ENCODE measurements at places on chromosomes 6 and 20.

DNA sequence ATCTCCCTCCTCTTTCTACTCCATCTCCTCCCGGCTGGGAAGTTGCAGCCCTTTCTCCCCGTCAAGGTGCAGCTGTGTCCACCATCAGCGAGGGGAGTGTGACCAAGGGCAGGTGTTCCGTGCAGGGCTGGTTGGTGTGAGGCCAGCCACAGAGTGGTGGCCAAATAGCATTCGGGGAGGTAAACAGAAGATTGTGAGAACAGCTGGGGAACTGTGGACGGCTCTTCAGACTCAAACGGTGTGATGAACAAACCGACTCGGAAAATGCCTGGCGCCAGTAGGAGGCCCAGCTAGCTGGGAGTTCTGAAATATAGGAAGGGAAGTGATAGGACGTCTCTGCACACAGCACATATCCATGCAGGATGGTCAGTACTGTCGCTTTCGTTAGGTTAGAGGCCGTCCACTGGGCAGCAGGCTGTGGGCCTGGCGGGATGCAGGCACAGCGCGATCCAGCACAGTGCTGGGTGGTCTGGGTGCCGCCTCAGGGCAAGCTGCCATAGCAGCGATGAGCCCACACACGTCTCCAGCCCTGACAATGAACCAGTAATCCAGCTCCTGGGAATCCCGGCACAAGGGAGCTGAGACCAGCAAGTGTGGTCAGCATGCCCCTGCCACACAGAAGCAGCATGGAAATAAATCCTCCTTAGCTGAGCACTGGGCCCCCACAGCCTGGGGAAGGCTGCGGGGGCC is 258.1 kb downstream of the TAF4 start:
- peaks cover 24% of the 10 kb centered on the region for H3K27me3 ChIP-seq
- no peak overlapping the region for H3K4me3 ChIP-seq
- H3K27ac ChIP-seq, result no peak overlapping the region
- DNase-seq, result peak; percentile 29

DNA sequence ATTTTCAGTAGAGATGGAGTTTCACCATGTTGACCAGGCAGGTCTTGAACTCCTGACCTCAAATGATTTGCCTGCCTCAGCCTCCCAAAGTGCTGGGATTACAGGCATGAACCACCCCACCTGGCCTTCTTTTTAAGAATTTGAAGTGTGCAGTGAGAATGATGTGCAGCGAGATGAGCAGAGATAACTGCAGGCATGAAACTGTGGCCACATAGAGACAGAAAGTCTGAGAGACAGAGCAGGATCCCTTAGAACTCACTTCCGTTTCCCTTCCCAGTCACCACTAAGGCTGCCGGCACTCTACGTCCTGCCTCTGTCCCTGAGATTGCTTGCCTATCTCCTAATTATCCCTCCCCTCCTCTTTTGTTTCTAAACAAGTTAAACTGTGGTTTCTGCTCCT is 27.2 kb downstream of the IL22RA2 start:
- H3K4me3 ChIP-seq, result no peak overlapping the region
- H3K4me1 ChIP-seq, result no peaks in the 10 kb centered on the region
- no peak for DNase-seq
- no peaks in the 10 kb centered on the region for H3K27me3 ChIP-seq

DNA sequence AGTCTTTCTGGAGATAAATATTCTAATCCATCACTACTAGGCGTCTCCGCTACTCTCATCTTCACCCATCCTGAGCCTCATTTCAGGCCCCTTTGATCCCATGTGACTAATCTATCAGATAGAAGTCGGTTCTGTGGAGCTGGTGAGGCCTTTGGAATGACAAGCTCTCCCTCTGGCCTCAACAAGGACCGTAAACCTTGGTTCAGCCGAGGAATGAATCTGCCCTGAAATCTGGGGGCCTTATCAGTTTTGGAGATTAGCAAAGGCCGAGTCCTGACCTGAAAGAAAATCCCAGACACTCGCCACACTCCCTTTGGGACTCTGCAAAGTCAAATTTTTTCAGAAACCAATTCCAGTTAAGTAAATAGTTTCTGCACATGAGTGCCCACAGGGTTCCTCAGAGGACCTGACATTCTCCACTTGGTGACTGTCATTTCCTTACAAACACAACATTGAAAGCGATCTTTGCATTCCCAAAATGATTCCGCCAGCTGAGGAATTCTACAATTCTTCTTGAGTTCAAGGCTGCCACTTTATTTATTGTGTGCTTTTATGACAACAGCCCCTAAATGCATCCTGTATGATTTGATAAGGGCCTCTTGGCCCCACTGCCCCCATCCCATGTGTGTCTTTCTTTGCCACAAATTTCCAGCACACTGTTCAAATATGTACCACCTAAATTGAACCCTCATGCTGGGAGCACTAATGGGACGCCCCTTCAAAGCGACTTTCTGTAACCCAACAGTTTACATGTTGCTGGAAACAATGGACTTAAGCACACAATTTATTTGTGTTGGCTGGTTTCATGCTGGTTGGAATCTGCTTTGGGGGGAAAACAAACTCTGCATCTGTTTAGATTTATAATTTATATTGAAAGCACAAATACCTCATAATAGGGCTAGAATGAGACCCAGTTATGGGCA is 10.0 kb upstream of the RIPOR3 start:
- no peak overlapping the region for H3K27ac ChIP-seq
- no peak for DNase-seq
- no peaks in the 10 kb centered on the region for H3K27me3 ChIP-seq
- H3K4me3 ChIP-seq, result no peak overlapping the region
- no peaks in the 10 kb centered on the region for H3K4me1 ChIP-seq

GRCh38 chr20:61760321-61760720 is 305.4 kb downstream of the TAF4 start:
- no peaks in the 10 kb centered on the region for H3K27me3 ChIP-seq
- no peaks in the 10 kb centered on the region for H3K4me1 ChIP-seq
- no peak overlapping the region for H3K27ac ChIP-seq
- H3K4me3 ChIP-seq, result no peak overlapping the region
- peak; percentile 8 for DNase-seq
- H3K36me3 ChIP-seq, result no peaks in the 10 kb centered on the region

- H3K27me3 ChIP-seq, result no peaks in the 10 kb centered on the region
- peak overlapping the region; percentile 83 for H3K27ac ChIP-seq
- no peak overlapping the region for H3K4me3 ChIP-seq
Measured at GRCh38 chr20:35009665-35010328, 54.1 kb downstream of the MYH7B start.

- H3K36me3 ChIP-seq, result no peaks in the 10 kb centered on the region
- DNase-seq, result no peak
- H3K27ac ChIP-seq, result no peak overlapping the region
Measured at GRCh38 chr6:51049983-51050877, 231.6 kb downstream of the TFAP2B start.

- peaks cover 9% of the 10 kb centered on the region for H3K36me3 ChIP-seq
- no peaks in the 10 kb centered on the region for H3K27me3 ChIP-seq
- H3K4me3 ChIP-seq, result no peak overlapping the region
- DNase-seq, result no peak
- no peak overlapping the region for H3K27ac ChIP-seq
- no peaks in the 10 kb centered on the region for H3K4me1 ChIP-seq
Measured at GRCh38 chr20:48970681-48971365, 49.3 kb downstream of the ARFGEF2 start.

- peaks cover 24% of the 10 kb centered on the region for H3K4me1 ChIP-seq
- H3K36me3 ChIP-seq, result no peaks in the 10 kb centered on the region
- no peaks in the 10 kb centered on the region for H3K27me3 ChIP-seq
- H3K27ac ChIP-seq, result no peak overlapping the region
- H3K4me3 ChIP-seq, result no peak overlapping the region
Measured at GRCh38 chr6:108798670-108799353, 49.4 kb upstream of the ARMC2 start.

DNA sequence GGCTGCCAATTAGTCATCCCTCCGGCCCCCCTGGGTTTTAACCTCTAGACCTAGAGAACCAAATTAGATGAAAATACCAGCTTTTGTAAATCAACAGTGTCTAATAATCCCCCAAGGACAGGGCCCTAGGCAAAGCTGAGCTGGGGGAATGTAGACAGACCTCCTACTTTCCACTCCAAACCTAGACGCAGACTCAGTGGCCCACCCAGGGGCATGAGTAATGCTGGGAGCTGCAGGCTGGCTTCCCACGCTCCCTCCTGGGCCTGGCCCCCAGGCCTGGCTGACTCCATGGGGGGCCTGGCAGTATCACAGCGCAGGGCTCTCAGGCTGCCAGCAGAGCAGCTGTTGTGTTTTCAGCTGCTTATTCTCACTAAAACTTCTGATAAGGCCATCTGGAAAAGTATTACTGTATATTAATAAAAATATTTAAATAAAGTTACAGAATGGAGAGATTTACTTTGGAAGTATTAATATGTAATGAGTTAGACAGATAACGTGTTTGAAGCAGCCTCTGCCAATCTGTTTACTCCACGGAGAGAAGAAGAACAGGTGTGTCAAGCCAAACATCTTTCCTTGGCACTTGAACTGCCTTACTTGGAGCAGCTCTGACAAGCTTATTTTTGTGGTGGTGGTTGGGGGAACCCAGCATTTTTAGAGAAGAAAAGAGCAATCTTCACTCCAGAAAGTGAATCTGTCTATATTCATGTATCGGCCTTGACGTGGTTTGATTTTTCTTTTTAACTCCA is 144.0 kb upstream of the AGPAT4 start:
- H3K27me3 ChIP-seq, result no peaks in the 10 kb centered on the region
- H3K4me1 ChIP-seq, result peaks cover 21% of the 10 kb centered on the region
- H3K36me3 ChIP-seq, result no peaks in the 10 kb centered on the region
- peak; percentile 61 for DNase-seq

DNA sequence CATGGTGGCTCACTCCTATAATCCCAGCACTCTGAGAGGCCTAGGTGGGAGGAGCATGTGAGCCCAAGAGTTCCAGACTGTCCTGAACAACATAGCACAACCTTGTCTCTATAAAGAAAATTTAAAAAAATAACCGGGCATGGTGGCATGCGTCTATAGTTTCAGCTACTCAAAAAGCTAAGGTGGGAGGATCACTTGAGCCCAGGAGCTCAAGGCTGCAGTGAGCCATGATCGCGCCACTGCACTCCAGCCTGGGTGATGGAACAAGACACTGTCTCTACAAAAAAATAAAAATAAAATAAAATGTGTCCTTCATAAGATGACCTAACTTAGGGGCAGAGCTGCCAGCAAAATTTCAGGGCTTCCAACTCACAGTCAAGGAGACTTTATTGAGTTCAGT is 12.6 kb downstream of the ID4 start:
- no peak overlapping the region for H3K27ac ChIP-seq
- DNase-seq, result no peak
- no peak overlapping the region for H3K4me3 ChIP-seq
- H3K27me3 ChIP-seq, result no peaks in the 10 kb centered on the region

DNA sequence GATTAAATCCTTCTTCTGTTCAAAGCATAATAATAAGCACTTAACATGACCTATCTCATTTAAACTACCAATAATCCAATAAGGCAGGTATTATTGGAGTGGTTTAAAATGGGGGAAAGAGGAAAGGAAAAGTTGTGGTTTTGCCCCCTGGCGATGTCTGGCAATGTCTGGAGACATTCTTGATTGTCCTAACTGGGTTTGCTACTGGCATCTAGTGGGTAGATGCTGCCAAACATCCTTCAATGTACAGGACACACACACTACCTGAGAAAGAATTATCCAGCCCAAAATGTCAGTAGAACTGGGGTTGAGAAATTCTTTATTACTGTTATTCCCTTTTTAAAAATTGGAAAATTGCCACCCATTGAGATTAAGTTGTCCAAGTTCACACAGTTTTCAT is 25.2 kb upstream of the SRSF6 start:
- peaks cover 10% of the 10 kb centered on the region for H3K27me3 ChIP-seq
- no peak overlapping the region for H3K4me3 ChIP-seq
- H3K27ac ChIP-seq, result no peak overlapping the region
- no peaks in the 10 kb centered on the region for H3K36me3 ChIP-seq
- H3K4me1 ChIP-seq, result no peaks in the 10 kb centered on the region
- no peak for DNase-seq

DNA sequence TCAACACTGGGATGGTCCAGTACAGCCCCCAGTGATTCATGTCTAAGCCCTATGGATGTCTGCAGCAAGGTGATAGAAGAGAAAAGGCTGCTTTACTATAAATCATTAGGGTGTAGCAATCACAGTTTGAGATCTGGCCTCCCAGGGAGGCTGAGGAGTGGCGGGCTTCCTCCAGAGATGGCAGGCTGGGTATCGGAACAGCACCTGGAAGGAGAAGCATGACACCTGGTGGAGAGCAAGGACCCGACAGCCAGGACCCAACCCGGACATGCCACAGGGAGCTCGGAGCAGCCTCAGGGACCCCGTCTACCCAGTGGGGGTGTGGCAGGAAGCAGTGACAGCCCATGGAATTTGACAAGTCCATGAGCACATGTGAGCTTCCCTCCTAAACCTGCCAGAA is 114.8 kb upstream of the CD93 start:
- no peak overlapping the region for H3K4me3 ChIP-seq
- H3K36me3 ChIP-seq, result no peaks in the 10 kb centered on the region
- H3K27ac ChIP-seq, result no peak overlapping the region
- DNase-seq, result peak; percentile 32
- no peaks in the 10 kb centered on the region for H3K27me3 ChIP-seq

GRCh38 chr6:106799031-106799894 is 169.9 kb downstream of the QRSL1 start:
- H3K27me3 ChIP-seq, result no peaks in the 10 kb centered on the region
- DNase-seq, result no peak
- H3K4me3 ChIP-seq, result no peak overlapping the region
- no peaks in the 10 kb centered on the region for H3K36me3 ChIP-seq

GRCh38 chr6:6931071-6932025 is 176.4 kb upstream of the RREB1 start:
- no peak for DNase-seq
- H3K27me3 ChIP-seq, result no peaks in the 10 kb centered on the region
- H3K27ac ChIP-seq, result no peak overlapping the region
- peaks cover 10% of the 10 kb centered on the region for H3K4me1 ChIP-seq
- H3K36me3 ChIP-seq, result no peaks in the 10 kb centered on the region

DNA sequence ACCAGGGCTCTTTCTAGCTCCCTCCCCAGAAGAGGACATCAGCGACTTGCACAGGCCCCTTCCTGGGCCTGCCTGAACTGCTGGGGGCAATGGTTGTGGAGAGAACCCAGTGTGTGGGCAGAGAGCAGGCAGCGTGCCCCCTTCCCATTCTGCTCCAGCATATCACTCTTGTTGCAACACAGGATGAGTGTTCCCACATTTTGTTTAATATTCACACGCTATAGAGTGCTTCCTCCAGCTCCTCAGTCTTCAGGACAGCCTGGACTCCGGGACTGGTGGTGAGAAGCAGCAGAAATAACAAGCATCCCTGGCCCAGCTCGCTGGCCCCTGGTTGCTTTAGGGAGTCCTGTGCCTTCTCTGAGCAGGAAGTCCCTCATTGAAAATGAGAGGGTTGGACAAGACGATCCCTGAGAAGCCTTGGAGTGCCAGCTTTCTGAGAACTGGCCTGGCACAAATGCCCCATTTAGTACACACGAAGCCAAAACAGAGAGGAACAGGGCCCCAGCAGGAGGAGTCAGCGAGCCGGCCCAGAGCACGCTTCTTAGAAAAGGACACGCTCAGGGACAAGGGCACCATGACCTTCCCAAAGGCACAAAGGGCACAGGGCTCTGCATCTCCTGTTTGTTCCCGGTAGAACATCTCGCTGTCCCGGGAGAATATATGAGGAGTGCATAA is 84.2 kb upstream of the FOXC1 start:
- H3K4me1 ChIP-seq, result peaks cover 20% of the 10 kb centered on the region
- H3K27me3 ChIP-seq, result peaks cover 9% of the 10 kb centered on the region
- H3K4me3 ChIP-seq, result no peak overlapping the region
- no peak overlapping the region for H3K27ac ChIP-seq

GRCh38 chr20:9723501-9724202 is 115.2 kb downstream of the PAK5 start:
- H3K27me3 ChIP-seq, result no peaks in the 10 kb centered on the region
- H3K36me3 ChIP-seq, result no peaks in the 10 kb centered on the region
- no peak for DNase-seq
- H3K27ac ChIP-seq, result no peak overlapping the region
- no peaks in the 10 kb centered on the region for H3K4me1 ChIP-seq

GRCh38 chr20:49185071-49185761 is 2.9 kb downstream of the STAU1 start:
- no peaks in the 10 kb centered on the region for H3K36me3 ChIP-seq
- peaks cover 37% of the 10 kb centered on the region for H3K4me1 ChIP-seq
- peak overlapping the region; percentile 71 for H3K4me3 ChIP-seq
- no peak for DNase-seq
- H3K27ac ChIP-seq, result no peak overlapping the region

All from psoas muscle (tissue), 8 donors.